ENCODE measurements at places on chromosomes 12 and 14.
A peak's percentile ranks its signal among the peaks of the same experiment; 100 is the strongest.

- no peak for DNase-seq
Measured at GRCh38 chr12:40105265-40105514, 691 bp downstream of the SLC2A13 start.

- DNase-seq, result no peak
Measured at GRCh38 chr12:38469715-38470114, 153.1 kb downstream of the ALG10B start.

DNA sequence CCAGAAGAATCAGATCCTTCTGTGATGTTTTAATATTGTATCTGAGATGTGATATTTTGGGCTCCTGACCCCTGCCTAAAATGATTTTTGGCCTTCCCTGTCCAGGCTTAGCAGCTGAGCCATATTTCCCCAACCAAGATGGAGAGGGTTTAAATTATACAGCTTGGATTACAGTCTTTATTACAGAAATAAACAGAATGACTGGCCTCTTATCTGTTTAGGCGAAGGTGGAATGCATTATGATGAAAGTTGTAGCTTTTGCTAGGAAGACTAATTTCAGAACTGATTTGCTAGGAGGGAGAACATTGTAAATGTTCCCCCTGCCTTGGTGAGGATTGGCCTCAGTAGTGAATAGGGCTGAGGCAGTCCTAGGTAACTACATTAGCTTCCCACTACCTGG is 23.3 kb downstream of the BMAL2 start:
- DNase-seq, result no peak

- DNase-seq, result no peak
Measured at GRCh38 chr12:44875954-44876543, at the start of gene NELL2. Gene NELL2, minus strand, starts transcription at chr12:44876315. Its CDS starts 446 bp downstream, at chr12:44875869.

DNA sequence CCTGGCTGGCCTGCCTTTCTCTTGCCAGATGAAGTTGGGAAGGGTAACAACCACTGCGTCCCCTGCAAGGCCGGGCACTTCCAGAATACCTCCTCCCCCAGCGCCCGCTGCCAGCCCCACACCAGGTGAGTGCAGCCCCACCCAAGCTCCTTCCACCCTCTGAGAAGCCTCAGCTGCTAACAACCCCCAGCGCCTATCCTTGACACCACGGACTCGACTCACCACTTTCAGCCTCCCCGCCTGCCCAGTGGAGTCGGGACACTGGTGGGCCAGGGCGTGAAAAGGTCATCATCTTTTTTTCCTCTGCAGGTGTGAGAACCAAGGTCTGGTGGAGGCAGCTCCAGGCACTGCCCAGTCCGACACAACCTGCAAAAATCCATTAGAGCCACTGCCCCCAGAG is 2.1 kb downstream of the LTBR start:
- DNase-seq, result no peak

GRCh38 chr12:6828781-6829535 is 751 bp downstream of the P3H3 start:
- no peak for DNase-seq

GRCh38 chr12:131527736-131528135 is 183.2 kb upstream of the SFSWAP start:
- no peak for DNase-seq

- no peak for DNase-seq
Measured at GRCh38 chr14:60652674-60653651, 3.7 kb upstream of the SIX1 start.

DNA sequence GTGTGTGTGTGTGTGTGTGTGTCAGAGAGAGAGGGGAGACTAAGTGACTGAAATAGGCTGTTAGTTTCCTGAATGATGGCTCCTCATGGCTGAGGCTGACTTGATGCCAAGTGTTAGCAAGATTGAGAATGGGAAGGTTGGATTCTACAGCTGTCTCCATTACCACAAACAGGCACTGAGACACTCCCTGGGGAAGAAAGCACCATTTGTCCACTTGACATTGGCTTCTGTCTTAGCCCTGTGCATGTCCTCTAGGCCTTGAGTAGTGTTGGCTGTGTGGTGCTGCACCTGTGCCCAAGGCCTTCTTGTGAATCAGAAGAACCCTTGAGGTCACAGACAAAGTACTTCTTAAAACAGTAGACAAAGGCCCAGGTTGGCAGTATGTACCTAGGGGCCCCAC is 15.6 kb downstream of the ERG28 start:
- no peak for DNase-seq

DNA sequence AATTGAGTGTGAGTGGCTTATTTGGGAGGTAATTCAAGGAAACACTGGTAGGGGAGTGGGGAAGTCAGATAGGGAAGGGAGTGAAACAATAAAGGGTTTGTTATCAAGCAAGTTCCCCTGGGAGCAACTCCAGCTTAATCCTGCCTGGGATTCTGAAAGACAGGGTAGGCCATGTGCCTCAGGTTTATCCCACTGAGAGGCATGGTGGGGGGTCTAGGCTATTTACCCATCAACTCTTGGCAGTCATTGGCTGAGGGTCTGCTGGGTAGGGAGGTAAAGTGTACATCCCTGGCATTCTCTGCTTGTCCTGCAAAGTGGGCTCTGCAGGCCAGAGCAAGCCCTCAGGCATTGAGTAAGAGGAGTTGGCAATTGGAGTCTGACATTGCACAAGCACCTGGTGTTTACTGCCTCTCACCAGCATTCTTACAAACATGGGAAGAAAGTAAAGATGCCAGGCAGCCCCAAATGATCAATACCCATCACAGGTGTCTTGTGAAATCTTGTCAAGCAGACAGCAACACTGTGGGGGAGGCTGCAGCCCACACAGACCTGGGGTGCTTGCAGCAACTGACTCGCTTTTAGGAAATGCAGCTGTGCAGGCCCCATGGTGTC is 169.3 kb downstream of the KTN1 start:
- no peak for DNase-seq

DNA sequence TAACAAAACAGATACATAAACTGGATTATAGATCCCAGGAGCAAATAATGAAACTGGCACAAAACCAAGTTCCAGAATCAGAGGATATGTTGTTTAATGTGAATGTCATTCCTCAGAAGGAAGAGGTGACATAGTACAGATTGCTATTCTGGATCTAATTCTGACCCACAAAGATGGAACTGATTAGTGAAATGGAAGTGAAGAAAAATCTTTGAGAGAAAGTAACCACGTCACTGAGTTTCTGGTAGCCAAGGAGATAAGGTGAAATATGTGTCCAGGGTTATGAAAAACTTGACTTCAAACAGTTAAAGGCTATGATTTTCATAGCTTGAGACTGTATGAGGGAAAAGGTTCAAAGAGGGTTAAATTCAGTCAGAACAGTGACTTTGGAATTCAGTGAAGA is 8.3 kb downstream of the OR10AD1 start:
- DNase-seq, result no peak

- no peak for DNase-seq
Measured at GRCh38 chr14:31897581-31898186, 179.4 kb upstream of the ARHGAP5 start.

DNA sequence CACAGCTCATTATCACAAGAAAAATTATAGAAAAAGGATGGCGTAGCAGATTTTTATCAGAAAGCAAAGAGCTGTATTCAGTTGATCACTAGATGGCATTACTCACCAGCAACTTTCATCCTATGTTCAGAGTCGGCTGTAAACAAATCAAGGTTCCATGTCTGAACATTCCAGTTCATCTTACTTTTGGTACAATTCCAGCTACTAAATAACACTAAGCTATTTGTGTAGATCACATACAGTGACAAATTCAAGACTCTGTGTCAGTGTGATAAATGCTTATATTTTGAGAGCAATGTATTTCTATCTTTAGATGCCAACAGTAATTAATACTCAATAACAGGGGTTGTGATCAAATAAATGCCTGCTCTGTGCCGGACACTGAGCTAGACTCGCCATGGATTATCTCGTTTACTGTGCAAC is 30.1 kb downstream of the NRDE2 start:
- DNase-seq, result peak; percentile 38

GRCh38 chr12:88141774-88142609 is at the start of the genes CEP290 and TMTC3:
Gene CEP290, minus strand, starts transcription at chr12:88142088. Its CDS starts 781 bp downstream, at chr12:88141307.
Gene TMTC3, plus strand, starts transcription at chr12:88142307. Its CDS starts 6,009 bp downstream, at chr12:88148316.
- peak; percentile 97 for DNase-seq

DNA sequence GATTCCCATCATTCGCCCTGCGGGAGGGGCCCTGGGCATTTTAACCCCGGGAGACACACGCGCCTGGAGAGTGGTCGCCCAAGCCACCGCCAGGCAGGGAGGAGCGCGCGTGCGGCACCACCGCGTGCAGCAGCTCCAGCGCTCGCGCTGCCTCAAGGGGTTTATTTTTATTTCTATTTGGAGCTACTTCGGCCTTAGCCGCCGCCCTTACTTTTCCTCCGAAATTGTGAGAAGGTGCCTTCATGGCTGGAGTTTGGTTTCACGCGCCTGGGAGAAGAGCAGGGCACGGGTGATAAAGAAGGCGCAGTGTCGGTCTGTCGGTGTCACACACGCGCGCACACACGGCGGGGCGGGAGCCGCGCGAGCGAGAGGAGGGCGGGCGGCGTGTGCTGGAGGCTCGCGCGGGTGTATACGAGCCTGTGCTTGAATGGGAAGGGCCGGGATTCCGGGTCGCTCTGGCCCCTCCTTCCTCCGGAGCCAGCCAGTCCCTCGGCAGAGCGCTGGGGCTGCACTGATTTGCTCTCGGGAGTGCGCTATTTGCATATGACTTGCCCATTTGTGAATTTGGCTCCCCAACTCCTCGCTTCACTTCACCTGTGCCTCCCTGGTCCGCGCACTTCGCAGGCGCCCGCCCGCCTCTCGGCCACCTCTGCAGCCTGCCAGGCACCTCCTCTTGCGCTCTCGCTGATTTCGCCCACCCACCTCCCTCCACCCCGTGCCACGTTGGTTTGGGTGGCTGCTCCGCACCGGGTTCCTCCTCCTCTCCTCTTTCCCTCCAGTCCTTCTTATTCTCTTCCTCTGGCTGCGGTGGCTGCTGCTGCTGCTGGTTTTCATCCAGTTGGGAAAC is 932.3 kb downstream of the DIO2 start:
- peak; percentile 54 for DNase-seq

DNA sequence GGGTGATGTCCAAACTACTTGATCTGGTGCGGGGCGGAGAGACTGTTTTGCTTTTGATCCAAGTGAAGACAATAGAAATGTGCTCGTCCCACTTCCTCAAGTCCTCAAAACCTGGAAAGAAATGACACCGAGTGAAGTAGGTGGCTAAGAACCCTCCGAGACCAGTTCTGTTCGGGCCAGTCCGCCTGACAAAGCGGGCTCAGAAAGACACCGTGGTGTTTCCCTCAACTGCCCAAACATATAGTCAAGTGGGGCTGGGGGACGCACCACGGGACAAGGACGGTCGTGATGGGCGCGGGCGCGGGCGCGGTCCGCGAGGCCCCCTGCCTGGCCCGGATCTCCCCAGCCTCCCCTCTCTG is 1.6 kb downstream of the PHLDA1 start:
- no peak for DNase-seq

DNA sequence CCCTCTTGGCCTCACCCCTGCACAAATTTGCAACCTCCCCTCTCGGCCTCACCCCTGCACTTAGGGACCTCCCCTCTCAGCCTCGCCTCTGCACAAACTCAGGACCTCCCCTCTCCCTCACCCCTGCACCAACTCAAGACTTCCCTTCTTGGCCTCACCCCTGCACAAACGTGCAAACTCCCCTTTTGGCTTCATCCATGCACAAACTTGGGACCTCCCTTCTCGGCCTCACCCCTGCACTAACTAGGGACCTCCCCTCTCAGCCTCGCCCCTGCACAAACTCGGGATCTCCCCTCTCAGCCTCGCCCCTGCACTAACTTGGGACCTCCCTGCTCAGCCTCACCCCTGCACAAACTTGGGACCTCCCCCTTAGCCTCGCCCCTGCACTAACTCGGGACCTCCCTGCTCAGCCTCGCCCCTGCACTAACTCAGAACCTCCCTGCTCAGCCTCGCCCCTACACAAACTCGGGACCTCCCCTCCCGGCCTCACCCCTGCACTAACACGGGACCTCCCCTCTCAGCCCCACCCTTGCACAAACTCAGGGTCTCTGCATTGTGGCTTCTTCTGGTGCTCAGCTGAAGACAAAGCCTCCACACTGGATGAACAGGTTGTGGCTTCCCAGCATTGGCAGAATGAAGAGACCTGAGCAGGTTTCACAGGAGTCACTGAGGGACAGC is 11.0 kb upstream of the GOLGA3 start:
- DNase-seq, result no peak

GRCh38 chr12:91542067-91542466 is 359.4 kb upstream of the DCN start:
- DNase-seq, result no peak

GRCh38 chr12:91432089-91432488 is 249.5 kb upstream of the DCN start:
- no peak for DNase-seq

GRCh38 chr12:29427964-29428363 is 47.0 kb upstream of the ERGIC2 start:
- DNase-seq, result no peak

DNA sequence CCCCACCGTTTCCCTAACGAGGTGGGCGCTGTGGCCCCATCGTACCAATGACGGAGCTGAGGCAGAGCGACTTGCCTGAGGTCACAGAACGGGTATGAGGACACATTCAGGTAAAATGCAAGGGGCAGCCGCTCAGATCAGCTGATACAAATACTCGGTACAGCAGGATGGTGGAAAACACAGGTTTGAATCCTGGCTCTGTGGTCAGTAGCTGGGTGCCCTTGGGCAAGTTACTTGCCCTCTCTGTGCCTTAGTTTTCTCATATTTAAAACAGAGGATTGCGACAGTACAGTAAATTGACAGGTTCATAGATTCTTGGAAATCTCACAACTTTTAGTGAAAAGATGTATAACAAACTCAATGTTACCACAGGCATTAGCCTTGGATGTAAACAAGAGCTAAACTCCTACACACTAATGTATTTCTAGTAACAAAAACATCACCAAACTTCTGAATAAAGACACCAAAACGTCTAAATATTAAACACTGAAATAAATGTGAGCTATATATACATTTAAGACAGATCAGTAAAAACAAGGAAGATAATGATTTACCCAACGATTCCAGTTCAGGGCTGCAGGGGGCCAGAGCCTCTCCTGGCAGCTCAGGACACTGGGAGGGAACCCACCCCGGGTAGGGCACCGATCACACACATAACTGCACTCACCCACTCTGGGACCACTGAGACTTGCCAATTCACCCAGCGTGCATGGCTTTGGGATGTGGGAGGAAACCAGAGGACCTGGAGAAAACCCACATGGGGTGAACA is 128.4 kb downstream of the RBM19 start:
- no peak for DNase-seq

- no peak for DNase-seq
Measured at GRCh38 chr12:40405419-40405818, 180.6 kb downstream of the LRRK2 start.

- no peak for DNase-seq
Measured at GRCh38 chr14:85531587-85532373, 1.8 kb downstream of the FLRT2 start.

GRCh38 chr14:75399843-75400775 is 27.7 kb upstream of the JDP2 start:
- no peak for DNase-seq

GRCh38 chr12:123654129-123654701 is 16.7 kb upstream of the TCTN2 start:
- DNase-seq, result no peak

DNA sequence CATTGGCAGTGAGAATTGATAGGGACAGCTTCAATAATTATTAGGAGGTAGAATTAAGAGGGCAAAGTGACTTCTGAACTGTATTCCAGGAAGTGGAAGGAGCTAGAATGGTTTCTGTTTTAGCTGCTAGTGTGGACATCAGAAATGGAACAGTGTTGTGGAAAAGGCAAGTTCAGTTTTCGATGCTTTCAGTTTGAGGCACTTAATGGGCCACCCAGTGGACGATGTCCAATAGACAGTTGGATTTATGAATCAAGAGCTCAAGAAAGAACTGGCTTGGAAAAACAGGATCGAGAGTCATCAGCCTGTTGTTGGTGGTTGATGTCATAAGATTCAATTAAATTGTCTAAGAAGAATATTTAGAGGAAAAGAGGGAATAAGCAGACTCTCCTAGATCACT is 136.3 kb downstream of the DYRK2 start:
- DNase-seq, result no peak

- no peak for DNase-seq
Measured at GRCh38 chr12:47553266-47553665, 152.6 kb downstream of the RPAP3 start.
